Motor neuron (in vitro differentiated cells): ENCODE measurements at places on chromosomes 13 and 19.

DNA sequence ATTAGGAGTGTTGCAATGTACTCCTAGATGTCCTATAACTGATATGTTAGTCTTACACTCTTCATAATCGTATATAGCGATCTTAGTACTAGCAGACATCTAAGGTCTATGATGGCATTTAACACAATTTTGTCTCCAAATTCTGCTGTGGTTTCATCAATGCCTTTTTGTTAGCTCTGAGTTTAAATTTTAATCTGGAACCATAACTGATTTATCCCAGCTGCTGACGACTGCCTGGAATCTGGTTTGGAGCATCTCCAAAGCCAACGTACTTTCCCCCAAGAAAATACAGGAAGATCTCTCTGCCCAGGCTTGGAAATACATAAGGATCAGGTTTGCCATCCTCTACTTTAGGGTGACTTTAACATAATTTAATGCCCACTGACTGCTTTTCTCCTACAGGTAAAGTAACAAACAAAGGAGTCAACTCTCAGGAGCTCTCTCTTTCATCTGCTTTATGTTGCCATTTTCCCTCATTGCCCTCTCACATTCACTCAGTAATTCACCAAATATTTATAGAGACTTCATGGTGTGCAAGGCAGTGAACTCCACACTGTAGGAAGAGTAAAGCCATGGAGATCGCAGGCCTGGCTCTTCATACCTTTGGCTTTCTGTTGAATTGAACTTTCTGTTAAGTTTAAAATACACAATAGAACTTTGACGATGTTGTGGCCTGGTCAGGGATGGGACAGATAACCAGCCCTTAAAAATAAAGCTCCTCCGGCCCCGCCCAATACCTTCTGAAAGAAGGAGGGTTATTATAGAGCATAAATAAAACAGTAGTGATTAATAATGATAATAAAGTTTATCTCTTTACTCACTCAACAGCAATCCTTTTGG is 23.3 kb upstream of the SPART start:
- ATAC-seq = no peak

DNA sequence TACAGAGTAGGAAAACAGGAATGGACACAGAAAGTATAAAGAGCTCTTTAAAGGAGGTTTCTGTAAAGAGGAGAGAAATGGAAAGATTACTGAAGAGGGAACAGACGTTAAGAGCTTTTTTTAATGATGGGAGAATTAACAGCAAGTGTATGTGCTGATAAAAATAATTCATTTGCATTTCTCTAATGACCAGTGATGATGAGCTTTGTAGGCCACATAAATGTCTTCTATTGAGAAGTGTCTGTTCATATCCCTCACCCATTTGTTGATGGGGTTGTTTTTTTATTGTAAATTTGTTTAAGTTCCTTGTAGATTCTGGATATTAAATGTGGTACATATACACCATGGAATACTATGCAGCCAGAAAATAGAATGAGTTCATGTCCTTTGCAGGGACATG is 40.0 kb downstream of the MYO16 start:
- no peak for ATAC-seq

DNA sequence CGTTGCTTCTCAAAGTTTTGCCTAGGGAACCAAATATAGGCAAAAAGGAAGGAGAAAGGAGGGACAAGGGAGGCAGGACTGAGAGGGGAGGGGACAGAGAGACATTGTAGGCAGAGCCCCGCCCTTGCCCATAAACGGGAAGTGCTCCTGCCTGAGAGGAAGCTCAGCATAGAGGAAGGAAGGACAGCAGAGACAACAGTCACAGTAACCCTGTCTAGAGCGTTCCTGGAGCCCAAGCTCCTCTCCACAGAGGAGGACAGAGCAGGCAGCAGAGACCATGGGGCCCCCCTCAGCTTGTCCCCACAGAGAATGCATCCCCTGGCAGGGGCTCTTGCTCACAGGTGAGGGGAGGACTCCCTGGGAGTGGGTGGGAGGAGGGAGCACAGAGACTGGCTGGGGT is at the start of gene CEACAM21:
CEACAM21 (plus strand) TSS at position 169 of the 400 bp plus-strand sequence; CDS start at position 278, 109 bp downstream.
- ATAC-seq = no peak

DNA sequence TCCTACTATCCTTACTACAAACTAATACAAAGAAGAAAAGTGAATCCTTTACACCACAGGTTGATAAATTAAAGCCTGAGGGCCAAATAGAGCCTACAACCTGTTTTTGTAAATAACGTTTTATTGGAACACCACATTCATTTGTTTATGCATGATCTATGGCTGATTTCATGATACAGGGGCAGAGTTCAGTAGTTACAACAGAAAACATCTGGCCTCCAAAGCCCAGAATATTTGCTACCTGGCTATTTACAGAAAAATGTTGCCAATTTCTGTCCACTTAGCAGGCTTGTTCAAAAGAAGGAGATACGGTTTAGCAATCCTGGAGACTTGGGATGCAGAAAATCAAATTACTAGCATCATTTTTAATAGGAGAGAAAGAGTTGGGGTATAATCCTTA is 24.1 kb downstream of the DCT start:
- no peak for ATAC-seq

GRCh38 chr13:25890671-25891212 is 161.1 kb downstream of the SHISA2 start:
- no peak for ATAC-seq

DNA sequence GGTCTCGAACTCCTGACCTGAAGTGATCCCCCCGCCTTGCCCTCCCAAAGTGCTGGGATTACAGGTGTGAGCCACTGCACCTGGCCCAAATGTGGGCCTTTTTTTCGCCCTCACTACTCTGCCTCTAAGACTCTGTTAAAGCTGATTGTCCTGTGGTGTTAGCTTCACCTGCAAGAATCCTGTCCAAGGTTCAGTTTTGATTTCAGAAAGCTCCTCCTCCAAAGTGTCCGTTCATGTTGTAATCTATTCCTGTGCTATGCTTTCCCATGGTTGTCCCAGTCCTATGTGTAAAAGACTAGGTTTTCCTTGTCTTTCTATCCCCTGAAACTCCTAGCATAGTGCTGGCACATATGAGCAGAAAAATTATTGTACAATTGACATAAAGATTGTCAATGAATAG is 440.9 kb downstream of the KLF5 start:
- ATAC-seq = no peak
